ENCODE measurements at places on chromosomes 1 and 21. TPM values are rescaled to one million over a fixed set of nuclear protein-coding genes. Genes with fewer than 3 reads are reported as not detected.

The SLC35F3 gene
- 0.34 TPM for total RNA-seq

DNA sequence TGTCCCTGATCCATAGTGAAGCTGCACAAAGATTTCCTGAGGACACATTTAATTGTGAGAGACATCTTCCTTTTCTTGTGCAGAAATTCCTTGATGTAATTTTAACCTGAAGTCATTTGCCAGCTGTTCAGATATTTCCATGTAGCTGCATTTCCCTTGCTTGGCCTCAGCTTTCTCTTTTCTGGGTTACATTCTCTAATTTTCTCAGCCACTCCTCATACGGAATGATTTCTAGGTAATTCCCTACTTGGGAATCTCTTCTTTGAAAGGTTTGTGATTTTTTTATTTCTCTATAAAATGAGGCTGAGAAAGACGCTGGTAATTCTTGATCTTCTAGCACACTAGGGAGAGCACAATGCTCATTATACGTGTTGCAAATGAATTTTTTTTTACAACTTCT is 199.0 kb downstream of the PCP4 start:
- H3K36me3 ChIP-seq: no peaks in the 10 kb centered on the region
- H3K27me3 ChIP-seq: no peaks in the 10 kb centered on the region
- H3K27ac ChIP-seq: no peak overlapping the region

GRCh38 chr1:66197785-66198184 is 336.2 kb upstream of the SGIP1 start:
- no peaks in the 10 kb centered on the region for H3K36me3 ChIP-seq
- no peaks in the 10 kb centered on the region for H3K4me1 ChIP-seq
- H3K27me3 ChIP-seq: no peaks in the 10 kb centered on the region

GRCh38 chr1:37861151-37861550 is 1.8 kb upstream of the MTF1 start:
- no peak overlapping the region for H3K27ac ChIP-seq
- no peak for DNase-seq
- H3K4me3 ChIP-seq: no peak overlapping the region

- H3K27ac ChIP-seq: no peak overlapping the region
- no peaks in the 10 kb centered on the region for H3K36me3 ChIP-seq
- no peaks in the 10 kb centered on the region for H3K4me1 ChIP-seq
- no peak overlapping the region for H3K4me3 ChIP-seq
- no peaks in the 10 kb centered on the region for H3K27me3 ChIP-seq
- no peak for DNase-seq
These were observed 4.5 kb upstream of the LEFTY2 start for GRCh38 chr1:225945564-225945963.

GRCh38 chr21:37765221-37765900 is 150.9 kb downstream of the KCNJ6 start:
- H3K4me1 ChIP-seq: no peaks in the 10 kb centered on the region
- no peaks in the 10 kb centered on the region for H3K36me3 ChIP-seq
- H3K27ac ChIP-seq: no peak overlapping the region

DNA sequence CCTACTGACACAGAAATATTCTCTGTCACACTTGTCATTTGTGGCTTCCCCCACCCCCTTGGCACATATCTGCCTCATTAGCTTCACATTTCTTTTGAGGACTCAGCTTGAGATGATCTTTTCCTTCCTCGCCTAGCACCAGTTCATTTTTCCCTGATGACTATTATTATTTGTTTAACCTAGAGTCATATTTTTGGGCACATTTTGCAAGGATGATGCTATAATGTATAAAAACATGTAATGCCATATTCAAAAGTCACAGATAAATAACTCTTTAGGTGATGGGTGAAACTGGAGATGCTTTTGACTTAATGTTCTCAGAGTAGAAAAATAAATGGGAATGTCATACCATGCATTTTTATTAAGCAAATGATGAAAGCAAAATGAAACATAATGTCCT is 202.7 kb downstream of the BACH1 start:
- no peaks in the 10 kb centered on the region for H3K36me3 ChIP-seq
- no peaks in the 10 kb centered on the region for H3K4me1 ChIP-seq
- no peaks in the 10 kb centered on the region for H3K27me3 ChIP-seq
- no peak for DNase-seq

All from prostate gland (tissue), 2 donors.